A673 (cell line): ENCODE measurements at places on chromosomes 16 and 17. TPM values are rescaled to one million over a fixed set of nuclear protein-coding genes. Genes with fewer than 3 reads are reported as not detected.

Gene SOX15
- 0.87 and 1.3 TPM in 2 replicates for total RNA-seq

DNA sequence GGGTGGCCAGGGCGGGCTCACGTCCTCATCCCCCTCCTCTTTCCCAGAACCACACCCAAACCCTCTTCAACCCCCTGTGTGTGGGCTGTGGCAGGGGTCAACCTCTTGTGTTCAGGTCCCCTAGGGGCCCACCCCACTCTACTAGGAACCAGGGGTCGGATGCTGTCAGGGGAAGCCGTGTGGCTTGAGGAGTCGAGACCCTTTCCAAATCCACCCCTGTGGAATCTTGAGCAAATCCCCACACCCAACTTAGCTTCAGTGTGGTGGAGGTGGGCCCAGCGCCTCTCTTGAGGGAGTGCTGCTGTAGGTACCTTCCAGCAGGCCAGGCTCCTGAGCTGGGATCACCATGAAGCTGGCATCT, 121.5 kb downstream of the MRM1 start:
- no peak for DNase-seq

GRCh38 chr17:27671591-27671910, 40.6 kb downstream of the LGALS9 start:
- no peak for DNase-seq

GRCh38 chr17:32141258-32141657, 1.0 kb upstream of the RHOT1 start:
- DNase-seq = peak; percentile 60
